ENCODE measurements at places on chromosomes 1 and 21. TPM values are rescaled to one million over a fixed set of nuclear protein-coding genes. Genes with fewer than 3 reads are reported as not detected.
A peak's percentile ranks its signal among the peaks of the same experiment; 100 is the strongest.

LIPI gene
- total RNA-seq, result not detected

DNA sequence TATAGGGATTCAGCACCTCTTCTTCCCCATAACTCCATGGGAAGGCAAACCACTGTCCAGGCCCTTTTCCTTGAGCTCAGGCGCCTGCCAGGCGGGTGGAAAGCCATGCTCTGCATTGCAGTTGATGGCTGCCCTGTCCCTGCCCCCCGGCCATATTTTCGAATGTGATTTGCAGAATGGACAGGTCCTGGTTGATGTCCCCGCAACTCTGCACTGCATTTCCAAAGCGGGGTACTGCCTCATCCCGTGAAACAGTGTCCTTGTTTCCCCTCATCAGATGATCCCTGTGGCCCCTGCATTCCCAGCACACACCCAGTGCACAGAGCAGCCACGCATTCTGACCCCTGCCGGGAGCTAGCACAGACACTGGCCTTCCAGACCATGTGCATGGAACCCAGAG, 33.7 kb upstream of the SCMH1 start:
- H3K36me3 ChIP-seq, result no peaks in the 10 kb centered on the region
- H3K4me3 ChIP-seq, result no peak overlapping the region
- no peak for DNase-seq
- peaks cover 37% of the 10 kb centered on the region for H3K27me3 ChIP-seq
- no peak overlapping the region for H3K27ac ChIP-seq

DNA sequence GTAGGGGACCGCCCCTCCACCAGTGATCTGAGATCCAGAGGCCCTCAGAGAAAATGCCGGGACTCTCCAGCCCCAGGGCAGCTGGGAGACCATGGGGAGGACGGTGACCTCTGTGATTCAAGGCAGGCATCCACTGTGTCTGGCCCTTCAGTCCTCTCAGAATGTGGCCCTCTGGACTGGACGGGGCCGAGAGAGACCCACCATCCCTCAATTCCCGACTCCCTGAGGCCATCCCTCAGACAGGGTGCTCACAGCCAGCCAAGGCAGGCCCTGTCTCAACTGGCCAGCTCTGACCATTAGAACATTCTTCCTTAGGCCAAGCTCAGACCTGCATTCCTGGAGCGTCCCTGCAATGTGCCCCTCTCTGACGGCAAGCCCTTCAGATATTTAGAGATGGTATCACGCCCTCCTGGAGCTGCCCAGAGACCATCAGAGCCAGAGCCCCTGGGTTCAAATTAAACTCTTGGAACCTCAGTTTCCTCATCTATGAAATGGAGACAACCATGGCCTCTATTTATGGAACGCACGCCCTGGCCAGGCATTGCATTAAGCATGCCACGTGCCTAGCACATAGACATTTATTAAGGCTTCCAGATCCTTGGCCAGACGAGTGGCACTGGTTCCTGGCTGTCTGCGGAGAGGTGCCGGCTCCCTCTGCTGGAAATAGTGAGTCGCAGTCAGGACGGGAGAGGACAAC, 9.6 kb upstream of the EPS8L3 start:
- H3K4me1 ChIP-seq, result no peaks in the 10 kb centered on the region
- peak; percentile 62 for DNase-seq
- no peaks in the 10 kb centered on the region for H3K27me3 ChIP-seq
- H3K36me3 ChIP-seq, result no peaks in the 10 kb centered on the region
- no peak overlapping the region for H3K4me3 ChIP-seq
- no peak overlapping the region for H3K27ac ChIP-seq

DNA sequence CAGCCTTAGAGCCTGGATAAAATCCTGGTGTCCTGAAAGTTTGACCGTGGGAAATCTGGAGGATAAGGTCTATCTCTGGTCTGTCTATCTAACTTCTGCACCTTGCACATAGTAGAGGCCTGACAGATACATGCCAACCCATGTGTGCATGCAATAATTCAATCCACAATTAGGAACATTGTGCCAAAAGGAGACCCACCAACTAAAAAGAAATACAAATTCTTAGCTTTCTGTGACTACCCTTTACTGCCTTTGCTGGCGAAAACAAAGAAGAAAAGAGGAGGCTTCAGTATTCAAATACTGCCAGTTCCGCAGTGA, 381 bp upstream of the KLHL20 start:
- peaks cover 14% of the 10 kb centered on the region for H3K4me1 ChIP-seq
- H3K27ac ChIP-seq, result peak overlapping the region; percentile 87
- peaks cover 14% of the 10 kb centered on the region for H3K27me3 ChIP-seq

DNA sequence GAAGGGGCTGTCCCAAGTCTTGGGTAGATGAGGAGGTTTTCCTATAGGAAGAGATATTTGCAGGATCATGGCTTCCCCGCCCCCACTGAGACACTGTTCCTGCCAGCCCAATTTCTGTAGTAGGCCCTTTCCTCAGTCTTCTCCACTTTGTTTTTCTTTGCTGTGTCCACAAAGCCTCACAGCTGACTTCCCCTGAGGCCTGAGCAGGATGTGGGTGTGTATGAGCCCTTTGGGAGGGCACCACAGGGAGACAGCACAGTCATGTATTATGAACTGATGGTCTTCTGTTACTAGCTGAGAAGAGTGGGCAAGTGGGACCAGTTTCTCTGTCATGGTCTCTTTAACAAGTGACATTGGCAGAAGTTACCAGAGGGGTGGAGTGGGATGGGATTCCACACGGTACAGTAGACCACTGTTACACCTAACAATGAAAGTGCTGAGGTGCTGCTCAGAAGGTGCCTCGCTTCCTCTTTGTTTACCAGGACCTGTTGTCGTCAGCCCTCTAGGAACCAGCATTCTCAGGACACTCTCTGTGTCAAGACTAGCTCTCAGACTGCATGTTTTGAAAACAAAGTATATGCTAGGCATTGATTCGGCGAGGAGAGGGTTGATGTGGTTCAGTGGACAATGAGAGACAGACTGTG, 253.8 kb upstream of the HOOK1 start:
- H3K27ac ChIP-seq, result no peak overlapping the region
- H3K27me3 ChIP-seq, result no peaks in the 10 kb centered on the region
- H3K36me3 ChIP-seq, result no peaks in the 10 kb centered on the region
- H3K4me1 ChIP-seq, result no peaks in the 10 kb centered on the region
- DNase-seq, result no peak

- peaks cover 19% of the 10 kb centered on the region for H3K36me3 ChIP-seq
- no peak overlapping the region for H3K27ac ChIP-seq
- no peak overlapping the region for H3K4me3 ChIP-seq
- no peak for DNase-seq
- no peaks in the 10 kb centered on the region for H3K4me1 ChIP-seq
- H3K27me3 ChIP-seq, result no peaks in the 10 kb centered on the region
Measured at GRCh38 chr1:201985355-201985754, 2.9 kb downstream of the RNPEP start.

- no peak for DNase-seq
- H3K27ac ChIP-seq, result no peak overlapping the region
- no peak overlapping the region for H3K4me3 ChIP-seq
- H3K4me1 ChIP-seq, result no peaks in the 10 kb centered on the region
- no peaks in the 10 kb centered on the region for H3K27me3 ChIP-seq
Measured at GRCh38 chr1:52239708-52240001, 97.8 kb downstream of the ZFYVE9 start.

DNA sequence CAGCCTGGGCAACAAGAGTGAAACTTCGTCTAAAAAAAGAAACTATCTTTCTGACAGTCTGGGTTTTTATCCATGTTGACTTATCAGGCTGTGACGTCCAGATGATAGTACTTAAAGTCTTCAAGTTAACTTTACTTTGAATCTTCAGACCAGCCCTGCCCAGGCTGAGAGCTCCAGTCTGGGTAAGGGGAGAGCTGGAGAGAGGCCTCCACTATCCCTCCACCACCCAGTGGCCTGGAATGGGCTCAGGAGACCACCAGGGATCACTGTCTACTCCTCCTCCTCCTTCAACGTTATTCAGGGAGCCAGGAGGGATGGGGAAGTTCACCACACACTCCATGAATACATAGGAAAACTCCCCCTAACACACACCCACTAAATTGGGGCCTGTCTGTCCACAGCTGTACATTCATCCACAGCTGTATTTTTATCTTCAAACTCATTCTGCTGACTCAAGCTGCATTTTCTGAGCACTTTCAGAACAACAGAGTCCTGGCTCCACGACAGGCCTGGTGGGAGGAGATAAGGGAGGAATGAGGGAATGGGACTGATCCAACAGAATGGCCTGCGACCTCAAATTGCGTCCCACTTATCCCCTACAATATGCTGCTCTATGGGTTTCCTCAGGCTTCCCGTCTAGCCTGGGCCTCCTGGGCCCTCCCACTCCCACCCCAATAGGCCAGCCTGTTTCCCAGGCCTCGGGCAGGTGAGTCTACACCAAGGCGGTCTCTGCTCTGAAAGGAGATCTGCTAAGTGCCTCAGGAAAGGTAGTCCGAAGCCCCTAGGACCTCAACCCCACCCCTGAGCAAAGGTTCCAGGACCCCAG, 1.8 kb downstream of the SLC45A3 start:
- no peaks in the 10 kb centered on the region for H3K4me1 ChIP-seq
- peaks cover 35% of the 10 kb centered on the region for H3K27me3 ChIP-seq
- no peak overlapping the region for H3K4me3 ChIP-seq

- no peak overlapping the region for H3K27ac ChIP-seq
- H3K27me3 ChIP-seq, result no peaks in the 10 kb centered on the region
- no peak overlapping the region for H3K4me3 ChIP-seq
- H3K4me1 ChIP-seq, result peaks cover 13% of the 10 kb centered on the region
- H3K36me3 ChIP-seq, result peaks cover 2% of the 10 kb centered on the region
Measured at GRCh38 chr1:230087717-230088105, 20.7 kb downstream of the GALNT2 start.

DNA sequence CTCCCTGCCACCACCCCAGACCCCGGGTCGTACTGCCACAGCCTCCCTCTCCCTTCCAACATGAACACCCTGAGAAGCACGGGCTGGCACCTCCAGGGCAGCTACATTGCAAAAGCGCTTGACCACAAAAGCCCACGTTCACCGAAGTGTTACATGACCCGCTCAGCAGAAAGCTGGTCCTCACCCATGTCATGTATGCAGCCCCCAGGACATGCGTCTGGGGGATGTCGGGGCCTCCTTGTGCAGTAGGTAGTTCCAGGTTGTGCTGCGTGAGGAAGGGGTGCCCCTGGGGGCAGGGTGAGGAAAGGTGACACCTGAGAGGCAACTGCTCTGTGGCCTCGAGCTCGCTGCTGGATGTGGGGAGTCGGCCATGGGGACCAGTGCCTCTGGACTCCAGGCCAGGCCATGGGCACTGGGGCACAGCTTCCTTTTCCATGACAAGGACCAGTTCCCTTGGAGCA, 102.0 kb upstream of the C1orf174 start:
- H3K36me3 ChIP-seq, result no peaks in the 10 kb centered on the region
- H3K27ac ChIP-seq, result no peak overlapping the region
- no peaks in the 10 kb centered on the region for H3K27me3 ChIP-seq
- no peak for DNase-seq

DNA sequence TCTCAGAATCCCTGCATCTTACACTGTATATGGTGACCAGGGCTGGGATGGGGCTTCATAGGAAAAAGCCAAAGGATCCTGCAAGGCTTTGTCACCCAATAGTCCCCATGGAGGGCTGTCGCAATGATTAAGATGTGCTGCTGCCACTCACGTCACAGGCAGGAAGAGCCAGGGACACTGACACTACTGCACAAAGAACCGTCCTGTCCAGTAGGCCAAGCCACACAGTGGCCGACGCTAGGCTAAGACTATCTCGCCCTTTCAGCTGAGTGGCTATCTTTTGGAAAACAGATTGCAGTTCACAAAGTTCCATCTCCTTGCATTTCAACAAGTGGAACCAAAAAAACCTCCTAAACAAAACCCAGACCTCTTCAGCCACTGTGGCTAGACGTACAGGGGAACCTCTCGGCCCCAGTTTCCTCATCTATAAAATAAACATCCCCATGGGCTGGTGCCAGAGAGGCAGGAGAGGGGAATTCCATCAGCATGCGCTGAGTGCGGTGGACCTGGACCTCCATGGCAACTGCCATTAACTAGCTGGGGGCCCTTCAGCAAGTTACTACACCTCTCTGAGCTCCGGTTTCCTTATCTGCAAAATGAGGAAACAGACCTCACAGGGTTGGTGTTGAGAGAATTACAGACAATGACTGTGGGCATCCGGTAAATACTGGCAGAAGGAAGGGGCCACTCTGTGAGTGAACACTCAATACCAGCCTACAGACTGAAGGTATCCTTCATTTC, 8.7 kb downstream of the CAPZB start:
- H3K27ac ChIP-seq, result peak overlapping the region; percentile 92
- H3K4me3 ChIP-seq, result peak overlapping the region; percentile 44
- no peaks in the 10 kb centered on the region for H3K27me3 ChIP-seq
- DNase-seq, result no peak
- peaks cover 66% of the 10 kb centered on the region for H3K4me1 ChIP-seq
- peaks cover 17% of the 10 kb centered on the region for H3K36me3 ChIP-seq

NPPB gene
- total RNA-seq, result not detected

FAM177B gene
- total RNA-seq, result 1.1 TPM

- H3K4me3 ChIP-seq, result no peak overlapping the region
- H3K27me3 ChIP-seq, result no peaks in the 10 kb centered on the region
- no peak overlapping the region for H3K27ac ChIP-seq
- no peak for DNase-seq
- no peaks in the 10 kb centered on the region for H3K36me3 ChIP-seq
Measured at GRCh38 chr1:202848191-202848542, 37.4 kb downstream of the PCAT6 start.

- DNase-seq, result no peak
- H3K36me3 ChIP-seq, result no peaks in the 10 kb centered on the region
- no peaks in the 10 kb centered on the region for H3K4me1 ChIP-seq
- peaks cover under 1% of the 10 kb centered on the region for H3K27me3 ChIP-seq
- no peak overlapping the region for H3K4me3 ChIP-seq
Measured at GRCh38 chr1:44848456-44849181, 5.6 kb upstream of the PTCH2 start.

- H3K4me1 ChIP-seq, result no peaks in the 10 kb centered on the region
- no peak overlapping the region for H3K27ac ChIP-seq
Measured at GRCh38 chr21:36386031-36386642, 945 bp downstream of the CHAF1B start.

UAP1 gene
- 19.2 TPM for total RNA-seq

- no peaks in the 10 kb centered on the region for H3K4me1 ChIP-seq
- no peaks in the 10 kb centered on the region for H3K27me3 ChIP-seq
- no peak overlapping the region for H3K27ac ChIP-seq
Measured at GRCh38 chr1:34828611-34829010, 30.9 kb downstream of the SMIM12 start.

PIGR gene
- total RNA-seq, result not detected

CFAP107 gene
- not detected for total RNA-seq

RGS4 gene
- total RNA-seq, result not detected

DNA sequence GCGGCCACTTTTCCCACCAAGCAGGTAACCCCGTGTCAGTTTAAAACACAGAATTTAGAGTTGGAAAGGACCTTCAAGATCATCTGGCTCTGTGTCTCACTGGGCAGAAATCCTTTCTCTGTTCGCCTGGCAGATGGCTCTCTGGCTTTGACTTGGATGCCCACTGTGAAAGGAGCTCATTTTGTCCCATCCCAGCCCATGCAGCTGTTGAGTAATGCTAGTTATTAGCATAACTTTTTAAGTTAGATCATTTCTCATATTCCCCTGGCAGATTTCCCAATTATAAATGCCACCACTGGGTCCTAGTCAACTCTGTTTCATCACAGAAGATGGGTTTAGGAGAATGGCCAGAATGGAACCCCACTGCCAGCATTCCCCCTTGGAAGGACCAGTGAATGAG, 55.9 kb downstream of the SLC35F3 start:
- no peaks in the 10 kb centered on the region for H3K4me1 ChIP-seq
- DNase-seq, result no peak
- H3K27me3 ChIP-seq, result no peaks in the 10 kb centered on the region
- H3K27ac ChIP-seq, result no peak overlapping the region
- no peak overlapping the region for H3K4me3 ChIP-seq

GRCh38 chr1:163271535-163271934, 50.2 kb upstream of the NUF2 start:
- H3K4me1 ChIP-seq, result no peaks in the 10 kb centered on the region
- no peak overlapping the region for H3K4me3 ChIP-seq
- H3K36me3 ChIP-seq, result no peaks in the 10 kb centered on the region
- no peaks in the 10 kb centered on the region for H3K27me3 ChIP-seq

GRCh38 chr21:42860345-42860744, 19.0 kb downstream of the WDR4 start:
- no peak overlapping the region for H3K4me3 ChIP-seq
- H3K4me1 ChIP-seq, result no peaks in the 10 kb centered on the region
- DNase-seq, result no peak

Measured in T-cell (primary cell).